ENCODE measurements at places on chromosomes 3 and 15.

GRCh38 chr15:86906376-86906775 is 826.7 kb downstream of the AGBL1 start:
- DNase-seq = no peak

- DNase-seq = no peak
These were observed 49.0 kb downstream of the SPSB4 start for GRCh38 chr3:141100112-141100511.

- DNase-seq = no peak
These were observed 30.1 kb upstream of the CAPN3 start for GRCh38 chr15:42329161-42329560.

DNA sequence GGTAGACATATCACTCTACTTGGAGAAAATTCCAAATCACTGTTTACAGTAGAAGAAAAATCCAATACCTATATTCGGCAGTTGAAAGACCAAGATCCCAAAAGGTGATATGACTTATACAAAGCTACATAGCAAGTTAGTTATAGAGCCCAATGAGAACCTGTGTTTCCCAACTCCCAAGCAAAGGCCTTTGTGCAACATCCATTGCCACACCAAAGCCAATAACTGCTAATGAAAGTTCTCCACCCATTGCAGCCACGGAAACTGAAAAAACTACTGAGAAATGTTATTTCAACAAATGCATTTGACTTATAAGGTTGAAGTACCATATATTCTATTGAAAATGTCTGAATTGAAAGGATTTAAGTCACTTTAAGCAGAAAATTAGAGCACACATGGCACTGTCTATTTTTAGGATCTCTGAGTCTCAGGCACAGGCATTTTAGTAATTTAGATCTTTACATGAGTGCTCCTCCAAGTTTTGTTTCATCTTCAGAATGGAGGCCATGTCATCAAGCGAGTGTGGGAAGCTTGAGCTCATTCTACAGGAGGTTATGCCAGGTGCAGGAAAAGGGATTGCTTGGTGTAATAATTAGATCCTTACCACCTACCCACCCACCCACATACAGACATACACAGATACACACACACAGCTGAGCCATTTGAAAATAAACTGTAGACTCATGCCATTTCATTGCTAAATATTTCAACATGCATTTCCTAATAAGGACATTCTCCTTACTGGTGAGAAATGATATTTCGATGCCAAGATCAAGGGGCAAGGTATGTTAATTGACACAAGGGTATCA is 19.7 kb upstream of the ANO10 start:
- no peak for DNase-seq

GRCh38 chr3:179318876-179319275 is 4.0 kb upstream of the ZNF639 start:
- DNase-seq = no peak

DNA sequence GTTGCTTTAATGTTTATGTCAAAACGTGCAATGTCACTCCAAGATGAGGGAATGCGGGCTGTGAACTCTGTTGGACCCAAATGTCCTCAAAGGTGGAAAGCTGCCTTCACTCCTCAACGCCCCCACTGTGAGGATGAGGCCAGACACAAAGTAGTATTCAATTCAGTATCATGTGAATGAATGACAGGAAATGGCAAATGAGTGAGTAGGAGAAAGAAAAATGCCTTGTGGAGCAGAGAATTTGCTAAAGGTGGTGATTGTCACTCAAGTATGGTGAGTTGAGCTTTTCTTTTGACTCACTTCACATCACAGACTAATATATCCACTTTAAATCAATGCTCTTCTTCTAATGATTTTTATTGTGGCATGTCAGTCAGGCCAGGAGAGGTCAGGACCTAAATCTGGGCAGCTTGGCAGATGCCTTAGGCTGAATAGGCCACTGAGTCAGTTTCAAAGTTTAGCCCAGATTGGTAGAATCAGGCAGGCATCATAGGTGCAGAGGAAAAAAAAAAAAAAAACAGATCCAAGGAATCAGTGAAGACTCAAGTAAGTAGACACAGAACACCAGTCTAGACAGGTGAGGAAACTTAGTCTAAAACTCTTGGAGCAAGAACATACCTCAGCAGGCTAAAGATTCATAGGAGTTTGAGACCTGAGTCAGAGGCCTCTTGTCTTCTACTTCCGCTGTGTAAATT is 71.0 kb upstream of the ZBED2 start:
- no peak for DNase-seq

DNA sequence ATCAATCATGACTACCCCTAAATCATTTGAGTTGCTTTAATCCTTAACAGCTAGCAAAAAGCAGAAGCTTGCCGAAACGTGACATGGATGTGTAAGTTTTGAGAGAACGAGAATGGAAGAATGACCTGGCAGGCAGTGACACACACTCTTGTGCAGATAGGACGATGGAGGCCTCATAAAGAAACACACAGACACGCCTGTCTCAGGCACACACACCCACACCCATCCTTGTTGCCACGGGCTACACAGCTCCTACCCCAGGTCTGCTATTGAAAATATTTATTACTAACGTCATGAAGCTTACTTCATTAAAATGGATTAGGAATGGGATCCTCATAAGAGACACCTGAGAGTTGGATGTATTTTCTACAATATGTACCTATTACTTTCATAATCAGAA is 8.5 kb downstream of the MYO5C start:
- DNase-seq = no peak

DNA sequence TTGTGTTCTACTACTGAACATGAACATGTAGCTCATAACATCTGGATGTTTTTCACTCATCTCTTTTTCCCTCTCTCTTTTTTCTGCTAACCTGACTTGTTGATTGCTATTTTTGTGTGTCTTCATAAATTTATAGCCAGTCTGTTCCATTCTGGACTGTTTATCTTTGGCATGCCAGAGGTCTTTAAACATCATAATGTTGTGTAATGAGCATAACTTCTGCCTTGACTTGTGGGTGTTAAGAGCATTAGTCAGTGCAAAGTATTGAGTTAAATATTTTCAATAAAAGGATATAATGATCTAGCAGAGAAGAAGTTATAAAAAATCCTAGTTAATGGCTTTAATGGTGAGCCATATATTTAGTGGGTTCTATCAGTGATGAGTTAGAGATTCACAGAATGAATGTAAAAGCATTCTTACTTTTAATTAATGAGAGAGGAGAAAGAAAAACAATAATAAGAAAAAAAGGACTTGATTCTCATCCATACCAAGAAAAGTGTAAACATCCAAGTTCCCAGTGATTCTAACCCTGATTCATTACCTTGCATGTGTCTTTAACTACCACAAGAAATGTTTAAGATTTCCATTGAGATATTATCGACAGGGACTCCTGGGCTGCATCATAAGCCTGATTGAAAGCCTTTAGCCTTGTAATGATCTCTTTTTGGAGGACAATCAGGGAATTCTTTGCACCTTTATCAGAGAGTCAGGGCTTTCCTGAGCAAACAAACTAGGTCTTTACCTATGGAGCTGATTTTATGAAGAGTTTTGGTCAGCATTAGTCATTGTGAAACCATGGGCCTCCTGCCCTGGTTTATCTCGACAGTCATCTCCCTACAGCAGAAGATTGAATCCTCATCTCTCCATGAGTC is 22.9 kb downstream of the MITF start:
- no peak for DNase-seq

GRCh38 chr3:70064194-70064779 is 64.8 kb downstream of the SAMMSON start:
- DNase-seq = no peak

- no peak for DNase-seq
These were observed 23.7 kb downstream of the XXYLT1 start for GRCh38 chr3:195247086-195247862.

DNA sequence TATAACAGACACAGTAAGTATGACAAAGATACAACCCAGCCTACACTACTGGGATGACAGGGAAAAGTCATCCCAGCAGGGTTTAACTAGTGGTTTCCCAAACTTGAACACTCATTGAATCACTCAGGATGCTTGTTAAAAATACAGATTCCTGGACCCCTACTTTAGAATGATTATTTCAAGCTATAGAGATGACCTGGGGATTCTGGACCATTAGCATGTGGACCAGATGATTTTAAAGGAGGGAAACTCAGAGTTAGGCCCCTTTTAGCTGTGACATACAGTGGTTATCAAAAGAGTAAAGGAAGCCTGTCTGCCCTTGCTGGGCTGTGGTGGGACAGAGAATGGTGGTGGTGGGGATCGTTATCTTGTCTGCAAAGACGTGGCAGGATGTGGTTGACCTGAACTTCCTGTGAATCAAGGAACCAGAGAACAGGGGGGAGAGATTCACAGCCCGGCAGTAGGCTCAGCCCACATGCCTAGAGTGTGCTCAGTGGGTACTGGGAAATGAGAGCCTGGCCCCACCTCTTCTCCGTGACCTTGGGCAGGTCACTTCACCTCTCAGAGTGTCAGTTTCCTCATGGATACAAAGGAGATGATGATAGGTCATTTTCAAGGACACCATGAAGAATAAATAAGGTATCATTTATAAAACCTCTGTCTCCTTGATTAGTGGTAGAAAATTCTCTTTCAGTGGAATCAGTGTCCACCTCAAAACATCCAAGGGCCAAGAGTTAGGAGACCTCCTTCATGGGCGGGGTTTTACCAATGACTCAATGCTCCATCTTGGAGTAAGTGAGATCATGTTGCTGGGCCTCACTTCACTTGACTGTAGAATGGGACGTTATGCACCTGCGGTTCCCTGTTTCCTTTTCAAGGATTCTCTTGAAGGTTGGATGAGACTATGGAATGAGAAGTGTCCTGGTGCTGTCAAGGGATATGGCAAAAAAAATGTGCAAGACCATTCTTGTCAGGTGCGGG is 306.5 kb downstream of the RPLP1 start:
- peak; percentile 84 for DNase-seq

DNA sequence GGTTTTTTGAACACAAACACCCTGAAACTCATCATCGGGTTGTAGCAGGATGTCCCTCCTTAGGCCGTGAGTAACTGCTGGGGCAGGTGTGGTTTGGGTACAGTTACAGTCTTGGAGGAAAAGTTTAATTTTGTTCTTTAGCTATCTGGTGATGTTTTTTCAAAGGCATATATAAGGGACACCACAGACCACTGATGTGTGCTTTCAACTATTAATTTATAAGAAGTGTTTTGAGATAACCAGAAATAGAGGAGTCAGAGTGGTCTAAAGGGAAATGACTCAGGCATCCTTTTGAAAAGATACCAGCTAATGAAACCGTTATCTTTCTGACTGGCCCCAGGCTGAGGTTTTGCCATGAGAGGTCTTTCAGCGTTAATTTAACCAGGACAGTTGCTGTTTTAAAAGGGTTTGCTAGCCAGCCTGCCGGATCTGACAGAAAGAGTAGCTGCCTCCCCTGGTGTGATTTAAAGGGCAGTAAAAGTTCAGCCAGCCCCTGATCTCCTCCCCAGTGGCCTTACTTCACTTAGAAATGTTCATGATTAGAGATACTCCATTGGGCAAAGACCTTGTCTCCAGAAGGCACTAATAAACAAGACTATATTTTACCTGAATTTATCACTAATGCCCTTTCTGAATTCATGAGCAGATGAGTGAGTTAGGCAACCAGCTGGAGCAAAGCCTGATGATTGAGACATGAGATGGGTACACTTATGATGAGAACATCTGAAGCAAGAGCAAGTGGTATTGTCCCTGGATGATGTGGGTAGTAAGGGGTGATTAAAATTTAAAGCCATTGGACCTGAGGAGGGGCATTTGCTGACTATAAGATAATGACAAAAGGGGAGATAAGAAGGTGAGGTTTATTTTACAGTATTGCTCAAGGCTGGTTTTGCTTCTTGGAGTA is 482.5 kb upstream of the TBL1XR1 start:
- no peak for DNase-seq
